COR-L47 (cell line): ENCODE measurements at places on chromosomes 11 and 22.

DNA sequence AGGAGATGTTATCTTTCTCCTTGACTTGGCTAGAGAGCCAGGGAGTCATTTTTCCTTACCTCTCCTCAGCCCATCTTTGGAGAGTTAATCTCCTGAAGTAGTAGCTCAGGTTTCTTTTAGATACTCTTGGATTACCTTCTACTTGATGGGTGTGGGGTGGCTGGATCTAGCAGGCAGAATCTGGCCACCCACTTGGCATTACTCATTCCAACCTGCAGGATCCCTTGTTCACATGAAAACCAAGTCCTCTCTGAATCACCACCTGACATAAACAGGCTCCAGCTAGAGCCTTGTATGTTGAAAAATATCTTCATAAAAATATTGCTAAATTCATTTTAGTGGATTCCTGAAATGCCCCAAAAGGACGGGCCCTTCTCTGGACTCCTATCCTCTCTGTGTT is 250.6 kb upstream of the PLET1 start:
- no peak for DNase-seq

- DNase-seq = no peak
Measured at GRCh38 chr11:48169717-48170116, 46.9 kb upstream of the OR4B1 start.

- no peak for DNase-seq
Measured at GRCh38 chr11:35661534-35661933, 1.0 kb upstream of the TRIM44 start.

- DNase-seq = no peak
Measured at GRCh38 chr22:46373921-46374662, 38.6 kb downstream of the TRMU start.
